SJCRH30 (cell line): ENCODE measurements at places on chromosomes 6 and 20.

DNA sequence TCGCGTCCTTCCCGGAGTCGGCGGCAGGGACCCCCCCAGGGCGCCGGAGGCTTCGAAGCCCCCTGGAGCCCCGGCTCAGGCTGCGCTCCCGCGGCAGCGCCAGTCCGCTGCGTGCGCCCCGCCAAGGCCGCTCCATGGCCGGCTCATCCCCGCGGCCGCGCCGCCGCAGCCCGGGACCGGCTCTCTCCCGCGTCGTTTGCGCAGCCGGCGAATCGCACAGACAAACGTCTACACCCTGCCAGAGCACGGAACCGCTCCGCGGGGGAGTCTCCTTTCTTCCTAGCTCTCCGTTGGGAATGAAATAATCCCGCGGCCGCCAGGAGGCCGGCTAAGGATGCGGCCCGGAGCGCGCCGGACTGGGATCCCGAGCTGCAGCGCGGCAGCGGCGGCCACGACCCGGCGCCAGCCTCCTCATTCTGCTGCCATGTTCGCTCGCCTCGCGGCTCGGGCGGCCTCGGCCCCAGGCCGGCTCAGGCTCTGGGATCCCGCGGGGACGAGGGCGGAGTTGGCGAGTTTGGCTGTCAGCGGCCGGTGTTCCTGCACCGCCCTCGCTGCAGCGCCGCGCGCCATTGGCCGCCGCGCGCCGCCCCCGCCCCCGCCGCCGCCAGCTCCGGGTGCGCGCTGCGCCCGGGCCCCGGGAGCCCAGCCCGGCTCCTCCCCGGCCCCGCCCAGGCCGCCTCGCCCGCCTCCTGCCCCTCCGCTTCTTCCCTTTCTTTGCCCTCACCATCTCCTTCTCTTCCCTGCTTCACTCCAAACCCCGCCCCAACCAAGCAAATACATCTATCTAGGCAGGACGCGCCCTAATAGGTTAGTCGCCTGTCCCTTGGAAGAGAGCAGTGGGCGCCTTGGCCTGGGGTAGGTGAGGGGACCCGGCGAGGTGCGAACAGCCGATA lies at the start of gene GFOD1:
Gene GFOD1, minus strand, starts transcription at position 479 of the 893 bp plus-strand sequence. CDS start 710 bp downstream, outside the sequence.
- DNase-seq, result peak; percentile 75

DNA sequence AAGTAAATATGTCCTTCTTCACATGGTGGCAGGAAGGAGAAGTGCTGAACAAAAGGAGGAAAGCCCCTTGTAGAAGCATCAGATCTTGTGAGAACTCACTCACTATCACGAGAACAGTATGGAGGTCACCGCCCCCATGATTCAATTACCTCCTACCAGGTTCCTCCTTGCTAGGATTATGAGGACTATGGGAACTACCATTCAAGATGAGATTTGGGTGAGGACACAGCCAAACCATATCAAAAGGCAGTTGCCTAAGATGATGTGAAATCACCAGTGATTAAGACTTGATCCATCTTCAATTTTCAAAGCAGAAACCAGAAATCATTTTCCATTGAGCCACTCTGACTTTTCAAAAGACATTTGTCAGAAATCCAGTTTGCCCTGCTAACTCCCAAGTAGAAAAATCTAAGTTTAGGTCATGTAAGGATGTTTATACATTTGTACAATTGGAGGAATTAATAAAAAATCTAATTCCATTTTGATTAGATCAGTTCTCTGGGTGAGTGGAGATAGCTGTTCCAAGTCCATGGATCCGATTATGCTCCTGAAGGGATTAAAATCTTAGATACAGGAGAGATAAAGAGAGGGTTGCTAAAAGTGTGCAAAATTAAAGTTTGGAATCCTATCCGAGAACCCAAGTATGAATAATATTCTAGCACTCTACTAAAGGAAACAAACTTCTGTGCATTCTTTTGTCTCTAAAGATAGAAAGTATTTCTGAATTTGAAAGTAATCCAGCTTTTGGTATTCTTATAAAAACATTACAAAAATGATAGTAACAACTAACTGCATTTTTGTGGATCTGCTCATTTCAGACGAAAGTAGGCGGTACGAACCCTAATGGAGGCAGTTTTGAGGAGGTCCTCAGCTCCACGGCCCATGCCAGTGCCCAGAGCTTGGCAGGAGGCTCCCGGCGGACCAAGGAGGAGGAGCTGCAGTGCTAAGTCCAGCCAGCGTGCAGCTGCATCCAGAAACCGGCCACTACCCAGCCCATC lies 39.5 kb downstream of the HDDC2 start:
- DNase-seq, result no peak

DNA sequence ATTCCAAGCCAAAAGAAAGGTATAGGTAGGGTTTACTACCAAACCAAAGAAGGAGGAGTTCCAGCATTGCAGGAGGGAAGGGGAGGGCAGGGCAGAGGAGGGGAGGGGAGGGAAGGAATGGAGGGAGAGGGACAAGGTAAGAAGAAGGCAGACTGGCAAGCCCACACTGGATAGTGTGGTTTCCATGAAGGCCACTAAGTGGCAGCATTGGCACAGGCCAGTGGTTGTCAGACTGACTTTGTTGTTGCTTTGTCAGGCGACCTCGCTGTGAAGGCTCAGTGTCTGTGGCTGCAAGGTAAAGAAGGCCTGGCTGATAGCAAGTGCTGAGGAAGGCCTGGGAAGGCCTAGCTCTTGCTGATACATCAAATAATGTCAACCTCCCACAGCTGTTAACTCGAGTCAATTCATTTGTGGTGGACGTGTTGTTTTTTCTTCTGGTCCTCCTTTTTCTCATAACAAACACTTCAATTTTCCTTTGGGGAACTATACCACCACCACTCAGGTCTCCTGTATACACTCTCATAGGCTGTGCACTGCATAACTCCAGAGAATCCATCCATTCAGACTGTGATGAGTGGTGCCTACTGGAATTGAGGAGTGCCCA lies 7.7 kb upstream of the ZNF334 start:
- peak; percentile 83 for DNase-seq

DNA sequence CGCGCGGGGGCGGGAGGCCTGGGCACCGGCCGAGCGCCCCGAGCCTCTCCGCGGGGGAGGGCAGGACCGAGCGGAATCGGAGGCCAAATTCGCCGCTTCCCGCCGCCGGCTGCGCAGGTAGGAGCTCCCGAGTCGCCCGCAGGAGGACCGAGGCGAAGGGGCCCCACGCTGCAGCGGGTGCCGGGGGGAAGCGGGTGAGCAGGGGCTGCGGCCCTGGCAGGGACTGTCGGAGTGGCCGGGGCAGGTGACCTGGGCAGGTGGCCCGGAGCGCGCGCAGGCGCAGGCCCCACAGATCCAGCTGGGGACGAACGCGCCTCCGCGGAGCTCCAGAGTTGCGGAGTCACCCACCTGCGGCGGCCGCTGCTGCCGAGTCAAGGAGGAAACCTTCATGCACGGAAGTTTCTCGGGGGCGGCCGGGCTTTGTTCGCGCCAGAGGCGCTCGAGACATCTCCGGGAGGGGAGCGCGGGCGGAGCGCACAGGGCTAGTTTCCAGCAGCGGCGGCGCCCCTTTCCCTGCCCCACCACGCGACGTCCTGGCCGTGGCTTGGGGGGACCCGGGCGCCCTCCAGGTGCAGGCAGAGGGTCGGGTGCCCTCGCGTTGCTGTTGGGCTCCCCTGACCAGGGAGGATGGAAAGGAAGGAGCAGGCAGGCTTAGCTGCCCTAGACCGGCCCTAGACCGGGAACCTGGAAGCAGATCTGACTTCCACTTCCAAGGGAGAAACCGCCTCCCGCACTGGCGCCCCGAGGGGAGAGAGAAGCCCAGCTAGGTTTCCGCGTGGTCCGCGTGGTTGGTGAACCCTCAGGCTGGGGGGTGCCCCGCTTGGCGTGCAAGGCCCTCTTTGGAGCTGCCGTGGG lies 590 bp downstream of the SLCO4A1 start:
- DNase-seq, result no peak

DNA sequence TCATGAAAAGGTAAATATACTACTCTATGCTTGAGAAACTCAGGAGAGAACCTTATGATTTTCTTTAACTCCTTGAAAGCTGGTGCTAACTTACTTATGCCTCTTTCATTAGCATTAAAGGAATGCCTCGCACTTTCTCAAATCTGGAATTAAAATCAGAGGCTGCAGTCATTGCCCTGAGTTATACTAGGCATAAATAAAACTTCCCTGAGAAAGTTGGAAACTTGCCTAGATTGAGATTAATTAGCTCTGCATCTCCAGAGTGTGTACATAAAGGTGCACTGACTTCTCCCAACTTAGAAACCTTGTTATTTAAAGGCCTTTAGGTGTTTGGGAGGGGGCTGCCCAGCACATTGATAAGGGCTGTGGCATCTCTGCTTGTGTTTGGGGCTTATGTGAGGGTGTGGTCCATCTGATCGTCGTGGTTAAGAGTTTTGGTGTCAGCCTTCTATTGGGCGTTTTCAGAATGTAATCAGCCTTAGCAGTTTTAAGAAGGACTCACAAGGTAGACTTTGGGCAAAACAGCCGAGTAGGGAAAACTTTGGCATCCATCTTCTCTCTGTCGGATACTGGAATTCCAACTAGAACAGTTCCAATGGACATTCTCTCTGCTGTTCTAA lies 32.1 kb upstream of the CCN6 start:
- no peak for DNase-seq

DNA sequence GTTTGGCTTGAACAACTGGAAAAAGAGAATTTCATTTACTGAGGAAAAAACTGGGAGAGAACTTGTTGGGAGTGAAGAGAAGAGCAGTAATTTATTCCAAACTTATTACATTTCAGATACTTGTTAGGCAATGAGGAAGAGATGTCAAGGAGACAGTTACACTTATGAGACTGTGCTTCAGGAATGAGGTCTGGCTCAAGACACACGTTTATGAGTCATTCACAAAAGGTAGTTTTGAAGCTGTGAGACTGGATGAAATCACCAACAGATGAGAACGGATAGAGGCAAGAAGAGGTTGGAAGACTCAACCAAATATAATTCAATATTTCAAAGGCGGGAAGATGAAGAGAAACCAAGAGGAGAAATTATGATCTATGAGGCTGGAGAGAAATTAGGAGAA lies 70.6 kb upstream of the DEFB112 start:
- no peak for DNase-seq

DNA sequence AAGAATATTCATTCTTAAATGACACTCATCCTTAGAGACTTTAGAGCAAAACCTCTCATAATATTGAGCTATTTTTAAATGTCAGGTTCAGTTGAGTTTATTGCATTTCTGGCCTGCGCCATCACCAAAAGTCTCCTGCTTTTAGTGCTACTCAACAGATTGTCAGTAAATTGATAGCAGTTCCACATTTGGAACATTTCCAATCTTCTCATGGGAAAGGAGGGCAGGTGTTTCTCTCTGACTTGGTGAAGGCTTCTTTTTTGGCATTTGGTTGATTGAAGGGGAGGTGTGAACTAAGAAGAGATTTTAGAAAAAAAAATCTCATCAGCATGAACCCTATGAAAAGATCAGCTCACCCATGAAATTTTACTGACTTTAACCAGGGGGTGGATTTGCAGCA lies 125.9 kb upstream of the INSM1 start:
- DNase-seq, result no peak

- no peak for DNase-seq
These were observed 5.6 kb downstream of the MDFI start for GRCh38 chr6:41643899-41644269.

GRCh38 chr6:81384921-81385320 lies 367.6 kb downstream of the TENT5A start:
- DNase-seq, result no peak

DNA sequence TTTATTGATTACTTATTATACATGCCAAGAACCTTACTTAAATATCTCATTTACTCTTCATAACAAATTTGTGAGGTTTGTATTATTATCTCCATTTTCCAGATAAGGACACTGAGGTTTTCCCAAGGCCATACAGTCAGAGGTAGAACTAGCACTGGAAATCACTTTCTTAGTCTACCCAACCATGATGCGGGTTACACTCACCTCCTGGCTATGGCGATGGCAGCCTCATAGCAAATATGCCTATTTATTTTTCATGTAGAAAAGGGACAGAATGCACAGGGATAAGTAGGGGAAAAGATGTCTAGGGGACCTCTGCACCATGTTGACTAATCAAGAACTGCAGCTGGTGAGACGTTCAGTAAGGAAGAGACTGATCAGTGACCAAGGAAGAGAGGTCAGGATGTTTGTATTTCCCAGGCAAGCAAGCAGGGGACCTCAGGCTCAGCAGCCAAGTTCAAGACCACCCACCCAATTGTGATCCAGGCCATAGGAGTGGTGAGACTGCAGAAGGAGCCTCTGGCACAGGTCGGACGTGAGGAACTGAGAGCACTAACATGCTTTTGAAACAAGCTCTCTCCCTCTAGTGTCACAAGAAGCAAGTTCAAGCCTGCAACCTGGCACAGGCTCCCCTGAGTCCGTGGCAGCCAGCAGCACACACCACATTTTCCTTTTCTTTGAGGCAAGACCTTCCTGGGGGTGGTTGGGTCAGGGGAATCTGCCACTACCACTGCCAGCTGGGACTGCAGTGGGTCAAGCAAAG lies 97.8 kb downstream of the GMPR start:
- DNase-seq, result no peak

- no peak for DNase-seq
These were observed 107.3 kb upstream of the SNX9 start for GRCh38 chr6:157715728-157716164.

- no peak for DNase-seq
These were observed 128.9 kb downstream of the BANF2 start for GRCh38 chr20:17828598-17829144.

DNA sequence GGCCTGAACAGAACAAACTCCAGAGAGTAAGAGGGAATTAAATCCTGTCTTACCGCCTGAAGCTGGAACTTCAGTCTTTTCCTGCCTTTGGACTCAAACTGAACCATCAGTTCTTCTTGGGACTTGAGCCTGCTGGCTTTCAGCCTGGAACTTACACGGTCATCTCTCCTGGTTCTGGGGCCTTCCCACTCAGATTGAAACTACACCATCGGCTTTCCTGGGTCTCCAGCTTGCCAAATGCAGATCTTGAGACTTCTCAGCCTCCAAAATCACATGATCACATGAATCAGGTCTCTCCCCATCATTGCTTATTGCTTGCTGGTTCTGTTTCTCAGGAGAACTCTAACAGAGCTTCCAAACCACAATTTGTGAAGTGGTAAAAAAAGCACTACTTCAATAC lies 276.3 kb downstream of the KIF16B start:
- DNase-seq, result no peak

DNA sequence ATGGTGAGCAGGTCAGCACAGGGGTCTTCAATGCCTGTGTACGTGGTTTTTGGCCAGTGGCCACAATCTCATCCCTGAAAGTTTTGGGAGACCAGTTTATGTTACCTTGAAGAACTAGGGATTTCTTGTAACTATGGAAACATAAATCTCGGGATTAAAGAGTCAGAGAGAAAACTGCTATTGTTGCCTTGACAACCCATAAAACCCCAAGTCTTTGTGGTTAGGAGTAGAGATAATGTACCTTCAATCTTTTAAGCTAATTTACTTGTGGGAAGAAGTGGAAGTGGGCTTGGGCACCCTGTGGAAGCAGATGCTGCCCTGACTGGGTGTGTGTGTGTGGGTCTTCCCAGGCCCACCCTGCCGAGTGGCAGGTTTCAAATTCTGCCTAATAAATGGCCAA lies 46.1 kb upstream of the ZNF831 start:
- no peak for DNase-seq

- no peak for DNase-seq
These were observed 303.0 kb downstream of the FOXC1 start for GRCh38 chr6:1912731-1913130.

GRCh38 chr6:100320686-100321085 lies 144.0 kb downstream of the SIM1 start:
- no peak for DNase-seq
